ENCODE measurements at places on chromosomes 1 and 21. TPM values are rescaled to one million over a fixed set of nuclear protein-coding genes. Genes with fewer than 3 reads are reported as not detected.

HES2 gene
- total RNA-seq = 18.2 TPM

CTSK gene
- total RNA-seq = 64.8 TPM

DNA sequence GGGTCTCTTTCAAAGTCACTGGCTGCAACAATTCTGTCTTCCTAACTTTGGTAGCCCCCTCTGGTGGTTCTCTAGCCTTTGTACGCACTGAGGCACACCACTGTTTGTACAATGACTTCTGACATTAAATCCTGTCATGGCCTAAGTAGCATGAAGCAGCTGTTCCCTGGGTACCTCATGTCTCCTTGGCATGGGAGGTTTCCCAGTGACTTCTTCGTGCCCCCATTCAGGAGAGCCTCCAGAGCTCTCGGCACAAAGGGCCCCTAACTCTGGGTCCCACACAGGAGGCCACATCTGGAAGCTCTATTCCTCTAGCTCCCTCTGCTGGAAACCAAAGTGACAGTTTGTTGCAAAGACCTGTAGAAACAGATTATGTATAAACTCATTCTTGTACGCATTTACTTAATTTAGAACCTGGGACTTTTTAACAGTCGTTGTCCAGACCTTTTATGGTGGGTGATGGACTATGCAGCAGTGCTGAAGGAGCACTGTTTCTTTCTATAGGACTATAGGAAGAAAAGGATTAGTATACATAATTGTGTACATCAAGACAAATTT lies 13.4 kb downstream of the SWT1 start:
- no peak overlapping the region for H3K27ac ChIP-seq
- H3K4me1 ChIP-seq = no peaks in the 10 kb centered on the region
- DNase-seq = no peak
- no peak overlapping the region for H3K4me3 ChIP-seq
- no peaks in the 10 kb centered on the region for H3K27me3 ChIP-seq

GRCh38 chr1:168512864-168513595 lies 30.8 kb downstream of the XCL2 start:
- no peaks in the 10 kb centered on the region for H3K36me3 ChIP-seq
- no peaks in the 10 kb centered on the region for H3K4me1 ChIP-seq
- no peaks in the 10 kb centered on the region for H3K27me3 ChIP-seq
- DNase-seq = no peak
- no peak overlapping the region for H3K27ac ChIP-seq
